ENCODE measurements at places on chromosomes 2 and 18.

DNA sequence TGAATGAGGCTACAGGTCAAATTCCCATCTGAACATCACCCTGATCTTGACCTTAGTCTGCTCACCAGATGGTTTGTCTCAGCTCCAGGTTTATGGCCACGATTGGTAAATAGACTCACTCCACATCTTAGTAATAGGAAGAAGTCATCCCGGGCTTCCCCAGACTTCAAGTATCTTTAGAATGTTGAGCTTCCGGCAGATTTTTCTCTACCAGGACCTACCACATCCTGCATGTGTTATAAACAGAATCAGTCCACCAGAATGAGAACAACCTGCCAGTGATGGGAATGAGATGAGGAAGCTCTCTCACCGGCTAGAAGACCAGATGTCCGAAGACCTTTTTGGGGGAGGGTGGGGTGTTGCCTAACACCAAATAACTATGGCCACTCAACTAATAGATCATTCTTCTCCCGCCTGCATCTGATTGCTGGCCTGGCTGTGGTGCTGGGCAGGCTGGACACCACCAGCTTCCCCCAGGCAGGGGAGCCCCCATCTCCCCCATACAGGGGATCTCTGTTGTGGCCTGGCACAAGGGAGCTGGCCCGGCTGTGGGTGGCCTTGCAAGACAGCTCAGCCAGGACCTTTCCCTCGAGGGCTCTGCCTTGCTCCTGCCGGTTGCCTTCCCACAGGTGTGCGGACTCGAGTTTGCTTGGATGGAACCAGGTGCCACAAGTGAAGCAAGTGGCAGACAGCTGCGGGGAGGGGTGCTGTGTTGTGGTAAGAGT is 88.5 kb downstream of the SH3RF3 start:
- DNase-seq: peak; percentile 99

DNA sequence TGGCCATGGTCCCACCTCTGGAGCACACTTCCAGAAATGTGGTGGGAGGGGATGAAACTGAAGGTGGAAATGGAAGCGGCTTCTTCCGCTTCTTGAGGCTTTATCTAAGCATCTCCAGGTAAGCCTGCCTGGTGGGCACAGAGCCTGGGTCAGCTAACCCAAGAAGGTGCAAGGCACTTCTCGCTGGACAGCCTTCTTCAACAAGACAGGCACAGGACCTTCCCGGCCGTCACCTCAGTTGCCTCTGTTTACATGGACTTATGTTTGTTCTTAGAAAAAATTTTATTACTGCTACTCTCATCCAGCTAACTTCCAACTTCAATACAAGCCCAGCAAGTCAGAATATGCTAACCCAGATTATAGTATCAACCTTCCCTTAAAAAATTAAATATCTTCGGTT is 51.9 kb downstream of the SRD5A2 start:
- DNase-seq: no peak

DNA sequence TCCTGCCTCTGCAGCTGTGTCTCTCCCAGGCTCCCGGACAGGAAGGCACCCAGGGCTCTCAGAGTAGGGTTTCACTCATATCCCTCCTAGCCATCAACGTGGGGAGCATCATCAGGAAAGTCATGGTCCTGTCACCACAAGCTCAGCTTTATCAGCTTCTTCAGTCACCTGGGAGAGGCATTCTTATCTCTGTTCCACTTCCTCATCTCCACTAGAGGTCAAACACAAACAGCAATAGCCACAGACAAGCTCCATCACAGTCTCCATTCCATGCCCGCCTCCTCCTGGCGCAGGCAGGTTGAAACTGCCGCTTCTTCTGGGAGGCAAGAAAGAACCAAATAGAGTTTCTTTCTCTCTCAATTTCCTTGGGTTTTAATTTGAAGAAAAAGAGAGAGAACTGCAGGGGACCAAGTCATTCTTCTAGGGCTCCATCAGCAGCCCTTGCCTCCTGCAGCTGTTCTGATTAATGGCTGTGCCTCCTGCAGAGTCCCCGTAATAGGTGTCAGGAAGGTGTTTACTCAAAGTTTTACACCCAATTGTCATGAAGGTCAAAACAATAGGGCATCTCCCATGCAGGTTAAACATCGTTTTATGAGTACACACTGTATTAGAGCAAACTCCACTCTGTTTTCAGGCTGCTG is 377.9 kb downstream of the TMEM182 start:
- DNase-seq: no peak

DNA sequence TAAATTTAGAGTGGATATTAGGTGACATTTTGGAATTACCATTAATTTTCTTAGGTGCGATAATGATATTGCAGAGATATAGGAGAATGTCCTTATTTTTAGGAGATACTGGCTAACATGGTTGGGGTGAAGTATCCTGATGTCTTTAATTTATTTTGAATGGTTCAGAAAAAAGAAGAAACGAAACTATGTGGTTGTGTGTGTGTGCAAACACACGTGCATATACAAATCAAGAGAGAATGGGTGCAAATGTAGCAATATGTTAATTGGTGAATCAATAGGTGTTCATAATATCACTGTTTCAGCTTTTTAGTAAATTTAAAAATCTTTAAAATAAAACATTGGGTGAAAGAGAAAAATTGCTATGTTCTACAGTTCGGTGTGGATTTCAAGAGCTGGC is 140.9 kb downstream of the DIS3L2 start:
- DNase-seq: no peak

GRCh38 chr2:6186332-6187151 is 494.4 kb downstream of the SOX11 start:
- DNase-seq: peak; percentile 94

- no peak for DNase-seq
These were observed 55.1 kb upstream of the EML4 start for GRCh38 chr2:42114091-42114490.

- DNase-seq: no peak
These were observed 15.7 kb downstream of the COL4A3 start for GRCh38 chr2:227179988-227180685.

- DNase-seq: no peak
These were observed 229.5 kb upstream of the CCDC150 start for GRCh38 chr2:196410008-196410407.

GRCh38 chr2:163191372-163191771 is 352.8 kb upstream of the KCNH7 start:
- DNase-seq: peak; percentile 38

DNA sequence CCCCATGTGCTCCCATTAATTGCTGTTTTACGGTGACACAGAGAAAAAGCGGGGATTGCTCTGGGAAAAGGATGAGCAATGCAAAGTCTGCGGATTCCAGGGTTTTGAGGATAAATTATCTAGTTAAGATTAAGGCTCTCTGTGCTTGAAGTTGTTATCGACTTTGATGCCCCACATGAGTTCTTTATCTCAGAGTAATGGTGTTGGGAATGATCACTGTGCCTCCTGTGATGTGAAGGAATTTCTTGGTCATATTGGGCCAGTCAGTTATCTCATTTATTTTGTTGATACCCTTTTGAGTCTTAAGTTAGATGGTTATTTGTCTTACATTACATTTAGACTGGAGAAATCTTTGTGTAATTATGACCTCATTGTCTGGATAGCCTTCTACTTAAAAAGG is 184.6 kb upstream of the MEX3C start:
- no peak for DNase-seq

DNA sequence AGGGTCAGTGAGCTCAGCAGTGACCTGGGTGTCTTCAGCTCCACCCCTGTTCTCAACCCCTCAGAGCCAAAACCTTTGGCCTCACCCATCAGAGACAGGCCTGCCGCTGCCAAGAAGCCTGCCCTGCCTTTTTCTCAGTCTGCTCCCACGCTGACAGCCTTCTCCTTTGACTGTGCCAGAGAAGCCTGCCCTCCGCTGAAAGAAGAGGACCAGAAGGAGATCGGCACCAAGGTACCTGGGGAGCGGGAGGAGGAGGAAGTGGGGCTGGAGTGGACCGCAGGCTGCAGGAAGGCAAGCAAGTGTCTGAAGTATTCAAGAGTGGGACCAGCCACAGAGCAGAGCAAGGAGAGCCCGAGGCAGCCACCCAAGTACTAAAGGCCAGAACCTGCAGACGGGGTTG is 33.2 kb downstream of the TOGARAM2 start:
- DNase-seq: no peak

- no peak for DNase-seq
These were observed 344.1 kb upstream of the PLGLB2 start for GRCh38 chr2:87403893-87404175.

DNA sequence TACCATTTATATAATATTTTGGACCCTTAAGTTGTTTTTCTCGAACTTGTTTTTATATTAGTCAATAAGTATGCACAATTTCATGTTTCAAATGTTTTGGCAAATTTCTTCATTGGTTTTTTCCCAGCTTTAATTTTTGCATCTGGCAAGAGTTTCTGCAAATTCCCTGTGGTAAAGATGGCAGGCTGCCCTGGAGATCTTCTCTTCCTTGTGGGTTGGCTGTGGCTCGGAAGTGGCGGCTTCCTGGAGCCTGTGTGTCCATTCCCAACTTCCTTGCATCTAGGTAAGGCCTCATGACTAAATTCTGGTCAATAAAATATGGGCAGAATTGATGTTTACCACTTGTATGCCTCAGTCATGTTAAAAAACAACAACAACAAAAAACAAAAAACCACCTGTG is 818.6 kb downstream of the EPHA4 start:
- DNase-seq: peak; percentile 6

GRCh38 chr2:86308356-86308755 is 29.1 kb downstream of the REEP1 start:
- no peak for DNase-seq

DNA sequence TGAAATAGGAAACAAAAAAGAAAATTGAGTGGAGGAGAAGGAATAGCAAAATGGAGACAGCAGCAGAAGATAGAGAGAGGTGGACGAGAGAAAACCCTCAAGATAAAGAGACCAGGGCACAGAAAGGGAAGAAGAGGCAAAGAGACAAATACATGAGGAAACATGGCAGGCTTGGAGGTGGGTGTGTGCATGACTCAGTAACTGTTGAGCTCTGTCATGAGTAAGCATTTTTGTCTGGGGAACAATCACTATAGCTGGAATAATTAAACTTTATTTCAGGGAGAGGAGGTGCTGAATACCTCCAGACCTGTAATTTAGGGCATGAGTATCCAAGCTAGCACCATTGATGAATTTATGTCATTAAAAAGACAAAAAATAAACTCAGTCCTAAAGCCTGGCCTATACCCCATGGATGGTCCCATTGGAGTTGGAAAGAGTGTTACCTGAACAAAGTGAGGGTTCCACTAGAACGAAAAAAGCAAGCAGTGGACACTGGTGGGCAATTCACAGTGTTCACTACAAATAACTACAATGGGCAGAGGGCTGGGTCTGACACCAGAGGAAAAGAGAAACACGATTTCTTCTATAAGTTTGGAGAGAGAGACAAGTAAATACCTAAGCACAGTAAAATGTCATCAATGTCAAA is 145.5 kb downstream of the ADCYAP1 start:
- peak; percentile 42 for DNase-seq

DNA sequence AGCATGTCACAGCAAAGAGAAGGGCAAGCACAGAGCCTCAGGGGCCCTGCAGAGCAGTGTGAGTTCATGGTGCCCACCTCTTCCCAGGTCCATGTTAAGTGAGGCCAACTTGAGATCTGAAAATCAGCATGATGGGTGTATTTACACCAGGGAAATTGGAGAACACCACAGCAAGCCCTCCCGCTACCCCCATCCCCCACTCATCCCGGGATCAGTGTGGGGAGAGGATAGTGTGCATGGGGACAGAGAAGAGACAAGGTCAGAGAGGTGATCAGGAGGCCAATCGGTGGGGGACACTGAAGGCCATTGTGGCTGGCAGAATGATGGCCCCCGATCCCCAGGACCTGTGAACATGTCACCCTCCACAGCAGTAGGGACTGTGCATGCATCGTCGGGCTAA is 54.7 kb downstream of the PTGR3 start:
- DNase-seq: no peak

GRCh38 chr2:240507060-240507777 is 50.6 kb downstream of the ANKMY1 start:
- DNase-seq: no peak
